NCI-H146 (cell line): ENCODE measurements at places on chromosomes 6 and 20.

DNA sequence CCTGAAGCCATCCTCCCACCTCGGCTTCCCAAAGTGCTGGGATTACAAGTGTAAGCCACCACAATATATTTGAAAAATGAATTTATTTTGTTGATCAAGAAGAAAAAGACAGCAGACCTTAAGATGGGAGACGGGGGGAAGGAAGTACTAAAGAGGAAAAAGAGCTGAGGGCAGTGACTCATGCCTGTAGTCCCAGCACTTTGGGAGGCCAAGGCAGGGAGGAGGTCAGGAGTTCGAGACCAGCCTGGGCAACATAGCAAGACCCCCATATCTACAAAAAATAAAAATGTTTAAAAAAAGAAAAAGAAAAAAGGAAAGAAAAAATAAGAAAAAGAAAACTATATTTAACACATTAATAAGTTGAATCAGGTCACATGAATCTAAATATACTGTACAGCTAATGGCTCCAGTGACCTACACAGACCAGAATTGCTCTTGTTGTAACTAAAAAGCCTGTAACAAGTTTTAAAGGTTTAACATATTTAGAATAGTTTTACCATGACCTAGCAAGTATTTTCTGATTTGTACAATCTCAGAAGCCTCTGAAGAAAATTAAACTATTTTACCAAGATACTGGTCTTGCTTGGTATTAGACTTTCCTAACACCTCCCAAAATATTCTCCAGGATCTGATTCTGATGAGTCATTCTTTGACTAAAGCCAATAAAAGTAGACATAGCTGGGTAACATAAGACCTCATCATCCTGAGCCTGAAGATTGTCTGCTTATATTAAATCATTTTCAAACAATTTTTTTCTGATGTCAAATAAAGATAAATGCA is 4.3 kb upstream of the AKIRIN2 start:
- DNase-seq: no peak

GRCh38 chr6:35432291-35432690 is 19.8 kb upstream of the FANCE start:
- no peak for DNase-seq

DNA sequence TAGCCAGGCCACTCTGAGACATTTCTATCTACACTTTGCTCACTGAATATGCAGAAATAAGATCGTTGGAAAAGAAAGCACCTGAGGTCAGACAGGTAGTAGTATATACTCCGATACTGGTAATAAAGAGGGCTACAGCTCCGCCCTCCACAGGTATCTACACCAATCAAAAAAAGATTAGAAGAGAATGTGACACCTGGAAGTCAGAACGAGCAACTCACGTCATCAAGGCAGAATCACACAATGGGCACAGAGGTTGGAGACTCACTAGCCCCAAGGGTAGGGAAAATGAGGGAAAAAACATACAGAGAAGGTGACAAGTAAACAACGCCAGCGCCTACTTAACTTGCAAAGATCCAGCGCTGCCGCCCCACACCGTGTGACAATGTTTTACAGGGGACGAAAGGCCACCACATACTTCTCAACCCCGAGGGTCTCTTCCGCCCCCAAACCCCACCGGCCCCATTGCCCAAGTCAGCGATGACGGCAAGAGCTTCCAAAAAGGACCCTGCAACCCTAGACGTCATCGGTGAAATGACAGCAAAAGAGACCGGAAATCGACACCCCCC is 653 bp downstream of the LMBRD1 start:
- peak; percentile 76 for DNase-seq

- DNase-seq: no peak
Measured at GRCh38 chr6:5086294-5086890, 1.3 kb downstream of the PPP1R3G start.

DNA sequence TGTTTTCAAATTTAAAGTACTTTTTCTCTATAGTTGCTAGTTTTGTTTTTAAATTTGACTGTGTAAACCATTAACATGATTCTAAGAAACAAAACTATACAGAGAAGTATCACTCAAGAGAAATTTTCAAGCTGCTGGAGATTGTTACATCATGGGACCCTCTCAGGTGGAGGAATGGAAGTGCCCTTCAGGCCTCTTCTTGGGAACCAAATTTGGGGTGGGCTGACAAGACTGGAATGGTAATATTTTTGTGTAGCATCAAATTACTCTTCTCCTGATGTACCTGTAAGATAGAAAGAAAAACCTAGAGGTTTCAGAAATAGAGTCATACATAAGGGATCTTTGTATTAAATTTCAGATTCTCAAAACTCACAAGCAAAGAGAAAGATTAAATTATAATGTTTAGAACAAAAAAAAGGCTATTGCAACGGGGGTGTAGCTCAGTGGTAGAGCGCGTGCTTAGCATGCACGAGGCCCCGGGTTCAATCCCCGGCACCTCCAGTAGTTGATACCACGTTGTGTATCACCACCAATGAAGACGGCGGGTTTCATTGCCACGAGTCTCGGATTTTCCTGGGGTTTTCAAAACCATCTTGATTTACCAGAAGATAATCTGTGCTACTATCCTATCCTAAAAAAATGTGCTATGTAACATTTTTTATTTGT is 193.7 kb downstream of the GPX5 start:
- DNase-seq: no peak

DNA sequence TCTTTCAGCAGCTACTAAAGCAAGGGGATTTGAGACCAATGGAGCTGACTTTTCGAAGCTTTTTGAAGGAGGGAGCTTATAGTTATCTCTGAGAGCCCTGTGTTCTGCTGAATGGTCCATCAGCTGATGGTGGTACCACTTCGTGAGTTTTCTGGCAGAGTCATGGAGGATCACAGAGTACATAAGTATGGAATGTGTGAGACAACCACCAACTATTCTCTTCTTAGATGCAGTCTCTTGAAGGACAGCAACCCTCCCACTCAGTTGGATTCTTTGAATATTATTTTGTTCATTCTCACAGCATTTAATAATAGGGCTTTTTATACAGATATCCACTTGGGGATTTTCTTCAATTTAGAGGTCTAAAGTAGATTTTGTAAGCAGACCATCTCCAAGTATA is 75.3 kb downstream of the ELOVL2 start:
- no peak for DNase-seq

DNA sequence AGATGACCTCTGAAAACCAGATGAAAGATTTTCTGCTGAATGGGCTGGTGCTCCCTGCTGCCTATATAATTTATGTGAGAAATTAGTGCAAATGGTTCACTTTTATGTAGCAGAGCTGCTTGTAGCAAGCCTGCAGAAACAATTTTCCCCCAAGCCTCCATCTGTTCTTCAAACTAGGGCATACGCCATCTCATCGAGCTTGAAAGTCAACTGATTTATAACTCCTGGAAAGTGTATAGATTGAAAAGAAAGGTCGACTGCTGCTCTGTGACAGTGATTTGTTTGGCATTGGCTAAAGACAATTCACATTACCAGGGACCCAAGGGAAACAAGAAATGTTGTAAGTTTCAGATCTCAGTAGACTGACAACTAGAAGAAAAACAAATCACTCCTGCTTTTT is 93.3 kb downstream of the PACRG start:
- DNase-seq: no peak

- DNase-seq: no peak
Measured at GRCh38 chr6:117404548-117404947, 21.2 kb downstream of the ROS1 start.

- no peak for DNase-seq
Measured at GRCh38 chr20:2564406-2564805, 28.0 kb downstream of the TMC2 start.

DNA sequence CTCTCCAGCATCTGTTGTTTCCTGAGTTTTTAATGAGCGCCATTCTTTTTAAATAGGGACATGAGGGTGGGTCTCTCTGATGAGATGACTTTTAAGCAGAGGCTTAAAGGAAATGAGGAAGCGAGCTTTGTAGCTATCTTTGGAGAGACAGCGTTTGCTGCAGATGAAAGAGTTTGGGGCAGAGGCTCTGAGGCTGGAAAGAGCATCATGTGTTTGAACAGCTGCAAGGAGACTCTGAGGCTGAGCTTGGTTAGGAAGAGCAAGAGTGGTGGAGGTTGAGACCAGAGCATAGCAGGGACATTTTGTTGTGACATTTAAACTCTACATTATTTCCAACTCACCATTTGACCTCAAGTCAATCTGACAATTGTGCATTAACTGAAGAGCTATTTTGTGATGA is 38.3 kb upstream of the TMX4 start:
- no peak for DNase-seq

DNA sequence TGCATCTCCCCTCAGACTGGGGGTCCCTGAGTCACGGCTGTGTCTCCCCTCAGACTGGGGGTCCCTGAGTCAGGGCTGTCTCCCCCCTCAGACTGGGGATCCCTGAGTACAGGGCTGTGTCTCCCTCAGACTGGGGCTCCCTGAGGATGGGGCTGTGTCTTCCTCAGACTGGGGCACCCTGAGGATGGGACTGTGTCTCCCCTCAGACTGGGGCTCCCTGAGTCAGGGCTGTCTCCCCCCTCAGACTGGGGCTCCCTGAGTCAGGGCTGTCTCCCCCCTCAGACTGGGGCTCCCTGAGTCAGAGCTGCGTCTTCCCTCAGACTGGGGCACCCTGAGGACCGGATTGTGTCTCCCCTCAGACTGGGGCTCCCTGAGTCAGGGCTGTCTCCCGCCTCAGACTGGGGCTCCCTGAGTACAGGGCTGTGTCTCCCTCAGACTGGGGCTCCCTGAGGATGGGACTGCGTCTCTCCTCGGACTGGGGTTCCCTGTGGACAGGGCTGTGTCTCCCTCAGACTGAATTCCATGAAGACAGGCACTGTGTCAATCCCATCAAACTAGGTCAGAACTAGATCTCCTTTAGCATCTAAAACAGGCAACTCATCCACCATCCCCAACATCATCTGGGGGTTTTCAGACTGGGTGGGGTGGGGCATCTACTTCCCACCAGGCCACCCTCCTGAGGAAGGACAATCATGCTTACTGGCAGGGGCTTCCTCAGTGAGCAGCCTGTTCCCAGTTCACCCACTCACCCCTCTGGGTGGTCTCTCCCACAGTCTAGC is 60.7 kb downstream of the MRPL14 start:
- DNase-seq: no peak

DNA sequence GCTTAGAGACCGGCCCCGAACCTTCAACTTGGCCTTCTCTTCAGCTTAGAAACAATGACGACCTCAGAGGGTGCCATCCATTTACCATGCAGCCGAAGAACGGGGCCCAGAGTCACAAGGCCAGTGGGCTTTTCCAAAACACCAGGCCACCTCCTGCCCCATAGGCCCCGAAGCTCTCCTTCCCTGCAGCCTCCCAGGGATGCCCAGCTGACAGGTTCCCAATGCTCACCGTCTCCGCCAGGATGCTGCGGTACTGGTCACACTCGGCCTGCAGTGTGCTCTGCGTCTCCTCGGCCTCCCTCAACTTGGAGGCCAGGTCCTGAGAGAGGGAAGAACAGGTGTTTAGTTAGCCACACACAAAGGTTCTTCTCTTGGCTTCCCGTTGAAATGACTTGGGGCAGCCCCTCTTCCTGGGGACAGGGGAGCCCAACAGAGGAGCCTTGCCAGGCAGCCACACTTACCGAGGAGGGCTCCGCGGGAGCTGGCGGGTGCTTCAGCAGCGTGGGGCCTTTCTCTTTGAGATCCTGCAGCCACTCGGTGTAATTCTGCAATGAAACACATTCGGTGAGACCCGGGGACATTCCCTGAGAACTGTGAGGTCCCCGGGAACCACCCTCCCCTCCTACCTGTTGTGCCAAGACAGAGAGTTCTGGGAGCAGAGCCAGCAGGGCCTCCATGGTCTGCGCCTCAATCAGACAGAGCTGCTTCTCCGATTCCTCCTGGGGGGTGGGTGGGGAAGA is 51.5 kb downstream of the DSTN start:
- no peak for DNase-seq

DNA sequence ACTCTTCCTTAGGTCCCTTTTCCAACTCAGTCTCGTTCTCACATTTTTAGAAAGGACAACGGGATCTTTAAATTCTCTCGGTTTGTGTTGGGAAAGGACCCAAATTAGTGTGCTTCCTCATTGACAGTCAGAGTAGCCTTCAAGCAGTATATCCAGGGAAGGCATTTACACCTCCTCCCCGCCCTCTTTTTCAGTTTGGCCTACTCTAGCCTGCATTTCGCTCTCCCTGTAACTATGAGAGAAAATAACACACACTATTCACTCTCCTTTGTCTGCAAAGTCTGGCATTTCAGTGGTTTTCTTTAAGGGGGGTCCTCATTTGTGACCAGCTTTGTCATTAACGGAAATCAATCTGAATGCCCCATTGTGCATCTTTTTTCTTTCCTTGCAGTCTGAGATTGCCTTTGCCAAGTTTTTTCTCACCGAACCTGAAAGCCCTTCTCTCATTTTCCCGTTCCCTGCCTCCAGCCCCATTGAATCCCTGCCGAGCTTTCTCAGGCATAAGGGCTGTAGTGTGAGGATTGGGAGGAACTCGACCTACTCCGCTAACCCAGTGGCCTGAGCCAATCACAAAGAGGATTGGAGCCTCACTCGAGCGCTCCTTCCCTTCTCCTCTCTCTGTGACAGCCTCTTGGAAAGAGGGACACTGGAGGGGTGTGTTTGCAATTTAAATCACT is 393 bp upstream of the FABP7 start:
- peak; percentile 43 for DNase-seq

- DNase-seq: no peak
Measured at GRCh38 chr6:141986457-141986856, 146.3 kb upstream of the GJE1 start.

GRCh38 chr6:167495506-167496401 is 170.9 kb downstream of the TTLL2 start:
- DNase-seq: no peak

DNA sequence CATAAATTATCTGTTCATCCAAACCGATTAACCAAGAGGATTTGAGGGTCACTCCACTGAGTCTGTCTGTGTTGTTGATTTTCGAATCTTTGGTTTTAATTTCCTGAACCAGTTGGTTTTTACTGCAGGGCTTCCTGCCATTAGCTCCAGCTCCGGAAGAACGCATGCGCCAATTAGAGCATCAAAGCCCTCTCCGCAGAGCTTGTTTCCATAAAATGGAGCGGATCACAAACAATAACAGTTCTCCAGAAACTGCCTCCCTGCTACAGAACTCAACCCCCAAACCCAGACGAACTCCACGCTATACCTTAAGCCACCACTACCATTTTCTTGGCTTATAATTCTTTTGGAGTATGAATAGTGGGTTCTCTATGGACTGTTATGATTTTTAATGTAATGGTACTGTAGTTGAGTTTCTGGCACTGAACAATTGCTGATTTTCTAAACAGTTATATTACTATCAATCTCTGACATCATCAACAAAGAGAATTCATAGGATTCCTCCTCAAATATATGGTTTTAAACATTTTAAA is 13.8 kb downstream of the TFAP2A start:
- no peak for DNase-seq

- no peak for DNase-seq
Measured at GRCh38 chr6:69026243-69026642, 391.2 kb downstream of the ADGRB3 start.
